Substantia nigra (tissue), 51 donors: ENCODE measurements at places on chromosomes 4 and X.

DNA sequence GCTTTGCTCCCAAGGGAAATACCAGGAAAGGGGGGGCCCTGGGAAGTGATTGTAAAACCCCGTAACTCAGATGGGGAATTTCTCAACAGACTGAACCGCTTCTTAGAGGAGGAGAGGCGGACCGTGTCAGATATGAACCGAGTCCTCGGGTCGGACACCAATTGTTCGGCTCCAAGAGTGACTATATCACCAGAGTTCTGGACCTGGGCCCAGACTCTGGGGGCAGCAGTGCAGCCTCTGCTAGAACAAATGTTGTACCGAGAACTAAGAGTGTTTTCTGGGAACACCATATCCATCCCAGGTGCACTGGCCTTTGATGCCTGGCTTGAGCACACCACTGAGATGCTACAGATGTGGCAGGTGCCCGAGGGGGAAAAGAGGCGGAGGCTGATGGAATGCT lies 1.0 kb downstream of the PNMA3 start:
- no peak for DNase-seq

- no peak for DNase-seq
Measured at GRCh38 chr4:24589448-24589847, 5.1 kb upstream of the DHX15 start.

- DNase-seq, result no peak
Measured at GRCh38 chrX:9466124-9466495, 1.3 kb downstream of the TBL1X start.

DNA sequence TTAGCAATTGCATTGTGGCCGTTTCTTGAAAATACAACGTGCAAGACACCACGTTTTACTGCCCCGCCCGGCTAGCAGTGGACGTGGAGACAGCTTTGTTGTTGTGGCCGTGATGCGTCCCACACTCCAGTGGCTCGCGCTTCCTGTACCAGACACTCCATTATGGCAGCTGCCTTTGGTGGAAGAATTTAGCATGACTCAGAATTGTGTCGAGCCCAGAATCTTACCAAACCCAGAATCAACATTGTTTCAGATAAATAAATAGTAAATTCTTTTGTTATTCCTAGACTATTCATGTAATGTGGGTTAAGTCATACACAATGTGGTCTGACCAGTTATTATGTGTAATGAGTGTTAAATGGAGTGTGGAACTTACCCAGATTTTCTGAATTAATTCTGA lies 25.3 kb upstream of the S100P start:
- no peak for DNase-seq

GRCh38 chrX:133563705-133564104 lies 148.4 kb upstream of the GPC4 start:
- no peak for DNase-seq

DNA sequence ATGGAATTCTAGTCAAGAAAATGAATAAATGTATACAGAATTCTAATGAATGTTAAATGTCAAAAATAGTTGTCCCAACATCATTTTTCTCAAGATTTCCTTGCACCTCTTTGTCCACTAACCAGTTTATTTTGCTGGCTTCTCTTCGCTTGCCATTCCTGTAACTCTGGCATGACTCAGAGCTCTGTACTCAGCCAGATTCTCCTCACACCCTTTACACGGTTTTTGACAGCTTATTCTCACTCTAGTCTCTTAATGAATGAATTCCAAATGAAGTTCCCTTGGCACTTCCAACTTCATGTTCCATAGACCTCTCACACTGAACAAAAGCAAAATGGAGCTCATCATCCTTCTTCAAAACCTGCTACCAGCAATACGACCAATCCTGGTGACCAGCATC lies 419.3 kb upstream of the SLIT2 start:
- no peak for DNase-seq

DNA sequence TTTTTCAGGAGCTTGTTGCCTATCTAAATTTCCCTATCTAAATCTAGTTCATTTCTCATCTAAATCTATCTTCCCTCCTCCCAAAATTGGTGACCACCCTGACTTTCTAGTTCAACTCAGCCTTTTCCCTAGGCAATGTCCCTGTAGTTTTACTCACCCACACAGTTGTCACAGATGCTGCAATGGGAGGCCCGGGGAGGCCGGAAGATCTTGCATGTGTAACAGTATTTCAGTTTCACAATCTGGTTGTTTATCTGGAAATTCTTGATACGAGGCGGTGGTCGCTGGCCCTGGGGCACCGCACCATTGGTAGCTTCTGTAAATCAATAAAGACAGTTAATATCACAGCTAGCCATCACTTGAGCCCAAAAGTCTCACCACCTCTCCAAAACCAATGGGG lies 20.2 kb downstream of the ZDHHC9 start:
- no peak for DNase-seq

- DNase-seq, result no peak
Measured at GRCh38 chr4:85808864-85809263, 333.9 kb downstream of the ARHGAP24 start.

- no peak for DNase-seq
Measured at GRCh38 chr4:113071274-113071673, 21.8 kb downstream of the ANK2 start.

DNA sequence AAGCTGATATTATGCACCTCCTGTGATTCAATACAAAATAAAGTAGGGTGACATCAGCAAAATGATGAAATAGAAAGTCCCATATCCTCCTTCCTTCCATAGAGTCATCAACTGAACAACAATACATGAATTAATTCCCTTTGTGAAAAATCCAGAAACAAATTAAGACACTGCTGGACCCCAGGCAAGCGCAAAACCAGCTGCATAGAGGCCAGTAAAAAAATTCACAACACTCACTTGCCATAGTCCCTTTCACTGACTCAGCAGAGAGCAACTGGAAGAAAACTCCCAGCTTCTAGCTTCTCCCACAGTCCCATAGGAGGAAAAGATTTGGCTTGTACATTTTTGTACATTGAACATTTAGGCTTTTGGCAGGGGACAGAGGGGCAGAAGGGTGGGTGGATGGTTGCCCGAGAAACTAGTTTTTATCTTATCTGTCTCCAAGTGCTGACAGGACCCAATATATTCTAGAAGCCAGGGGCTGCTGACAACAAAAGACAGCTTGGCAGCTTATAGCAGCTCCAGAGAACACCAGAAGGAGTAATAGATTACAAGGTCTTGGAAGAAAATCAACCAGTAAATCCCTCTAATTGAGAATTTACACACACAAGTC lies 124.6 kb downstream of the NDST3 start:
- DNase-seq, result no peak

- DNase-seq, result no peak
Measured at GRCh38 chrX:120839491-120839890, 36.2 kb downstream of the CT47B1 start.

DNA sequence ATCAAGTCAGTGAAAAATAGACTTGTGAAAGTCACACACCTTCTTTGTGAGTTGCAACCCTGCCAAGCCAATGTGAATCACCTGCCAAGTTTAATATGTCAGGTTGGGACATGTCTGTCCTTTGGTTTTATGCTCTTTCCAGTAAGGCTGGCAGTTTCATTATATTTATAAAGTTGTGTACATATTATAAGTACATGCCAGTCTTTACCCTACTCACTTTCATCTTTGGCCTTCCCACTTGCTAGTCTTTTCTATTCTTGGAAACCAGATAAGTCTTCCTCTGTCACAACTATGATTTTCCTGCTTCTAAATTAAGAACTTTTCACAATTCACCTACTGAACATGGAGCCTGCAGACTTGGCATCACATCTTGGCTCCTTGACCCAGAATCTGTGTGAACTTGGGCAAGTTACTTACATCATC lies 680.7 kb upstream of the BOD1L1 start:
- DNase-seq, result no peak

DNA sequence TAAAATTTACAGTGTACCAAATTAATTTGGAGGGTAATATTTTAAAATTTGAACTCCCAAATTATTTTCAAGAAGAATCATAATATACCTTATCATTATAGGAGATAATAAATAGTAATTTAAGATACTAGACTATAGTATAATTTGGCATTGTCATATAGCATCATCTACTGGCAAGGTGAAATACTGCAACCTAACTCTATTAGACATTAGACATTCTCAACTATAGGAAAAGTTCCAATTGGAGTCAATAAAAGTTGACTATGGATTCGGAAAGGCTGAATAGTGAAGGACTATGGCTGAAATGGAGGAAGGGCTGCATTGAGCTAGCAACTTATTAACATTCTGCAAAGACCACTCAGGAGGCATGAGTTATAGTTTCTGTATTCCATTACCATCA lies 113.0 kb downstream of the PRDM5 start:
- no peak for DNase-seq

- DNase-seq, result no peak
Measured at GRCh38 chrX:10514891-10515290, 105.5 kb downstream of the MID1 start.

GRCh38 chr4:112858751-112859150 lies 190.7 kb upstream of the ANK2 start:
- no peak for DNase-seq

DNA sequence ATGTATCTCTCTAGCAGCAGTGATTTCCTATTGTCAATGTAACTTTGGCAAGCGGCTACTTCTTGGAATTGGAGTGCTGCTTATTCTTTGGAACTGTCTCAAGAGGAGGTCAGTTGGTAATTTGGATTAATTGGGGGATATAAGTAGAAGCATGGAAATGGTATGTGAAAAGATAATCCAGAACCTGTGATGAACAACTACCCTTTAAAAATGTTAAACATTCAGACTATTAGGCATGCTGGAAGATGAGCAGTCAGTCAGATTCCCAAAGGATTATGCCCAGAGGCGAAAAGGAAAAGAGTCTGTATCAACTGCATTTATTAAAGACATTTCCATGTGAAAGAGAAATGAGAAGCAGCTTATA lies 62.5 kb downstream of the SEC24D start:
- DNase-seq, result no peak

DNA sequence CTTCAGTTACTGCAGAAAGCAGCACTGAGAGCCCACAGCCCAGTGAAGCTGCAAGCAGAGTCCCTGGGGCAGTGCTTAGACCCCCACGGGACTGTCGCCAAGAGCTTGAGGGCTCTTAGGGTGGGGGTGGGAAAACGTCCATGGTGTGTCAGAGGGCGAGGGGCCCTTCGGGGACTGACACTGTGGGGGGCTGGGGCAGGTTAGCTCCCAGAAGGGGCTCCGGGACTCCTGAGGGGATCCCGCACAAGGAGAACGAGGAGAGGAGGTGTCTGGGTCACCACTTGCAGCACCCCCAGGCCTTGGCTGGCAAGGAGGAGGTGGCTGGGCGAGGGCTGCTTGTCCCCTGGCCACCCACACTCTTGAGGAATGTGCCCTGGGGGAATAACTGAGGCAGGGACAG lies 20.8 kb downstream of the NAT8L start:
- no peak for DNase-seq

DNA sequence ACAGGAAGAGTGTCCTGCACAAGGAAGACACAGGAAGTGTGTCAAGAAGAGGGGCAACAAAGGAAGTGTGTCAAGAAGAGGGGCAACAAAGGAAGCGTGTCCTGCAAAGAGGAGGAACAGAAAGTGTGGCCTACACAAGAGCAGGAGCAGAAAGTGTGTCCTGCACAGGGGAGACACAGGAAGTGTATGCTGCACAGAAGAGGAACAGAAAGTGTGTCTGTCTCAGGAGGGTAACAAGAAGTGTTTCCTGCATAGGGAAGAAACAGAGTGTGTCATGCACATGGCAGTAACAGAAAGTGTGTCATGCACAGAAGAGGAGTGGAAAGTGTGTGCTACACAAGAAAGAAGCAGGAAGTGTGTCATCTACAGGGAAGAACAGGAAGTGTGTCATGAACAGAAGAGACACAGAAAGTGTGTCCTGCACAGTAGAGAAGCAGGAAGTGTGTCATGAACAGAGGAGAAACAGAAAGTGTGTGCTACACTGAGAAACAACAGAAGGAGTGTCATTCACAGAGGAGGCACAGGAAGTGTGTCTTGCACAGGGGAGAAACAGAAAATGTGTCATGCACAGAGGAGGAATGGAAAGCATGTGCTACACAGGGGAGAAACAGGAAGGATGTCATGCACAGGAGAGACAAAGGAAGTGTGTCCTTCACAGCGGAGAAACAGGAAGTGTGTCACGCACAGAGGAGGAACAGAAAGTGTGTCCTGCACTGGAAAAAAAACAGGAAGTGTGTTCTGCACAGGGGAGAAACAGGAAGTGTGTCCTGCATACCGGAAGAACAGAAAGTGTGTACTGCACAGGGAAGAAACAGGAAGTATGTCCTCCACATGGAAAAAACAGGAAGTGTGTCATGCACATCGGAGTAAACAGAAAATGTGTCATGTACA lies 526.4 kb upstream of the PRKX start:
- no peak for DNase-seq

DNA sequence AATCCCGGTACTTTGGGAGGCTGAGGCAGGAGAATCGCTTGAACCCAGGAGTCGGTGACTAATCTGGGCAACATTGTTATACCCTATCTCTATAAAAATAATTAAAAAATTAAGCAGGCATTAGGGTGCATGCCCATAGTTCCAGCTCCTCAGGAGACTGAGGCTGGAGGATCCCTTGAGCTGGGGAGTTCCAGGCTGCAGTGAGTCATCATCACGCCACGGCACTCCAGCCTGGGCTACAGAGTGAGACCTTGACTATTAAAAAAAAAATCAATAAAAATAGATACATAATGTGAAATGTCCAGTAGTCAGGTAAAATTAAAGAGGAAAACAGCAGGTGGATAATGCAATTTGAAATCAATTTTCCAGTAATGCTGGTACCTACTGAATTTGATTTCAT lies 14.6 kb downstream of the ADGRL3 start:
- DNase-seq, result no peak

DNA sequence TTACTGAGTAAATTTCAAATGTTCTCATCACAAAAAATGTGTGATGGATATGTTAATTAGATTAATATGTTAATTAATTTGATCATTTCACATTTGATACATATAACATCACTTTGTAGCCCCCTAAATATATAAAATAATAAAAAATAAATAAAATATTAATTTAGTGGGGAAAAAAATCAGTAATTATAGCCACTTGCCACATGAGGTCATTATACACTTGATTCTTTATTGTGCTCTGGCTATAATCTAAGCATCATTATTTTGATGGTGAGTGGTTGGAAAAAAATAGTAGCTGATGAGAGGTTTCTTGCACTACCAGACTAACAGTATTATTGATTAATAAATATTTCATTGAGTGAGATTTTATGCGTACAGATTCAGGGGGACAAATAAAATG lies 57.4 kb downstream of the DCK start:
- DNase-seq, result no peak

DNA sequence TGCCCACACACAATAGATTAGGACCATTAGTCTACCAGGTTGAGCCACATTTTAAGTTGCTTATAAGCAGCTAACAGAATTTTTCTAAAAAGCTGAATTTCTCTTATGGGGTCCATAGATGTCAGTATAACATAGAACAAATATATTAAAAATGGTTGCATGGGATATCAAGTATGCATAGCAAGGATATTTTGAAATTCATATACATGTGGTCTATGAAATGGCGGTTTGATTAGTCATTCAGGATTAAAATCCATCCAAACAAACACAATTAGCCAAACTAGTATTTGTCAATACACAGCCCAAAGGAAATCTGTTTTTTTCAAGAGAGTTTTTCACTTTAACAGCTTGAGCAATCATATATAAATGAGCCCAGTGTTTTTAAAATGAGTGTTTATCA lies 33.5 kb upstream of the AMOT start:
- no peak for DNase-seq

GRCh38 chr4:74794382-74795010 lies at the start of gene BTC:
TSS of gene BTC (minus strand) at chr4:74794523. CDS start at chr4:74794325, 198 bp downstream.
- no peak for DNase-seq

GRCh38 chrX:100969936-100970335 lies 428 bp downstream of the ARL13A start:
- no peak for DNase-seq

- DNase-seq, result no peak
Measured at GRCh38 chr4:71232056-71232430, 106.8 kb upstream of the SLC4A4 start.

GRCh38 chrX:153828723-153829548 lies 1.4 kb downstream of the PDZD4 start:
- no peak for DNase-seq
